ENCODE measurements at places on chromosomes 7 and 10. TPM values are rescaled to one million over a fixed set of nuclear protein-coding genes. Genes with fewer than 3 reads are reported as not detected.

DNA sequence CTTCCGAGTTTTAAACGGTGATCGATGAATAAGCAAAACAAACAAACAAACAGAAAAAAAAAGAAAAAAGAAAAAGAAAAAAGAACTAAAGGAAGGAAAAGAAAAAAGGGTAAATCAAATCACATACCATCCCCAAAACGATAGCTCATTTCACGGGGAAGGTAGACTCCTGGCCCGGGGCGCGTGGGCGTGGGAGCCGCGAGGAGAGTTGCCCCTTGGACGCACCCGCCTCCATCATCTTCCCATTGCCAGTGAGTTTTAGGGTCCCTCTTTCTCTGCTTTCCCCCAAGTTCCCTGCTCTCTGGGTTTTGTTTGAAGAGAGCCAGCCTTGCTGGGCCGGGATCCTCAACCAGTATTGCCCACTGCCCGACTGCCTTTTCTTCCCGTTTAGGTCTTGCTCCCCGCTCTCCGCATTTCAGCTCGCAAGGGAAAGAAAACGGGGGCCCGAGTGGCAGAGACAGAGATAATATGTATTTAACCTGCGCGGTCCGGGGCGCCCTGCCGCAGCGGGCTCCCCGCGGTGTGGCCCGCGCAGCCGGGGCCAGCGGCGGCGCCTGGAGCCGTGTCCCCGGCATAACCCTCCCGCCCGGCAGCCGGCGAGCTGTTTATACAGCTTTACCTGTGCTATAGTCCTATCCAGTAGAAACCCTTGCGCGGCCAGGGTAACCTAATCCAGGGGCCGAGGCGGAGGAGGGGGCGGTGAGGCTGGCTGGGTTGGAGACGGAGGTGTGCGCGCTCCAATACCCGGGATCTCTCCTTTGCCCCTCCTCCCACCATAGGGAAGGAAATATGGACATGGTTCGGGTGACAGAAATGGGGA, 5.2 kb upstream of the GATA3 start:
- no peak for DNase-seq

DNA sequence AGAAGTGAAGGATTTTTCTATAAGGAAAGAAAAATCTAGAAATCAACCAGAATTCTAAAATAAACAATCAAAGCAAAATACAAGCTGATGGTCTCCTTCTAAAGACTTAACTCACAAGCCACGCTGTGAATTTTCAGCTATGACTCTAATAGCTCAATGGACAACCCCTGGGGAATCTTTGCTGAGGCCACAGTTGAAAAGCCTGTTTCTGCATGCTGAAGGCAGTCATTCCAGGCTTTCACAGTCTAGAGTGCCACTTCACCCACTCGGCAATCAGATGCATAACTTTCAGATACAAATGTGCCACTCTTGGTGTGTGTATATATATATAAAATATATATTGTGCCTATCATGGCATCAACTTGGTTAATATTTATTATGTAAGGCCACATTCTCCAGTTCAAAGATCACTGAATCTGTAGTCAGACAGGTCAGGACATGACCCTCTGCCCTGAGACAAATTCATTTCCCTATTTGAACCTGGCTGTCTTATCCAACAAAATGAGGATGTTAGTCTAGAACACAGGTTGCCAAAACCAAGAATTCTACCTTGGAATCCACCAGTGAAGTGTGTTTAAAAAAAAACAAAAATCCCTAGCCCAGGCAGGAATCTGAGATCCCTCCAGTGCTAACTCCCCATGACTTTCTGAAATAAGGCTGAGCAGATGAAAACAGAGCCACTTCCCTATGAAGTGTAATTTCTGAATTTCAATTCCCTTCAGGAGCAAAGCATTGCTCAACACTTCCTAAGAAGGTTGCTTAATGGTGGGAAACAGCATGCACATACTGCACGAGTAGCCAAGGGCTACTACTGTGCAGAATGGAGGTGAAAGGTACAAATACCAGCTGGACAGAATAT, 9.9 kb downstream of the LIPA start:
- DNase-seq = no peak

DNA sequence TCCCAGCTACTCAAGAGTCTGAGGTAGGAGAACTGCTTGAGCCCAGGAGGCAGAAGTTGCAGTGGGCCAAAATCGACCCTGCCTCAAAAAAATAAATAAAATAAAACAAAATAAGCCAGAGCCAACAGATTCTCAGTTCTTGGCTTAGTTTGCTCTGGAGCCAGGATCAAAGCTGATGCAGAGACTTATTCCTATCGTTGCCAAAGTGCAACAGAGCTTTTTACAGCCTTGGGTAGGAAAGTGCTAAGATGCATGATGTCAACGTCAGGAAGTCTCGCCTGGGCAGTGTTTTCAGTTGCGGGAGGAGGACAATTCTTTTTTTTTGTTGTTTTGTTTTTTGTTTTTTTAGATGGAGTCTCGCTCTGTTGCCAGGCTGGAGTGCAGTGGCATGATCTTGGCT, 43.8 kb upstream of the CYTH3 start:
- DNase-seq = no peak

DNA sequence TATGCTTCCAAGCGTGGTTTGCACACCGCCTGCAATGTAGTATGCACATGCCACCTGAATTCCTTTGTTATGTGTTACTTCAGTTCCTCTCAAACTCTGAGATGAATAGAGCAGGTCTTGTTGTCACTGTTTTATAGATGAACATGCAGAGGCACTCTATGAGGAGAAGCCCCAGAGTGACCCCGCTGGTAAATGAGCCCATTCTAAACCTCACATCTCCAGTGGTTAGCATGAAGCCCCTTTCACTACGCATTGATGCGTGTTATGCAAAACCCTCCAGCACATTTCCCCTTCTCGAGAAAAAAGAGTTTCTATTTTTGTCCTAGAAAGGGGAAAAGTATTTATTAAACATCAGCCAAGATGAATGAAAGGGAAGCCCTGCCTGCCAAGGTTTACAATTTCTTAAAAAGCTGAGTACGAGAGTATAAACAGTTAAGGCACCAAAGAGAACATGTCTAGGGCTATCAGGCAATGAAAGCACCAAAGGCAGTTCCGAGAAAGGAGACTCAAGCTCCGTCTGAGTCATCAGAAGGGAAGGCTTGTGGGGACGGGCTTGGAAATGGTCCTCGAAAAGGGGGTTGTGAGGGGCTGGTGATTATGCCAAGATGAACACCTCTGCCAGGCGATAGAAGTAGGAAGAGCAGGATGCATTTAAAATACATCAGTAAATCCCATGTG, 58.7 kb upstream of the PFKP start:
- DNase-seq = no peak

- DNase-seq = no peak
These were observed 198.9 kb downstream of the WDR37 start for GRCh38 chr10:1255118-1255517.

The EPO gene
- total RNA-seq = 0.88 TPM

- peak; percentile 38 for DNase-seq
These were observed 276.9 kb upstream of the KLF14 start for GRCh38 chr7:131010717-131011431.

The ASZ1 gene
- total RNA-seq = not detected

The VIPR2 gene
- not detected for total RNA-seq

The LIPJ gene
- not detected for total RNA-seq

The LAMB4 gene
- not detected for total RNA-seq

- peak; percentile 17 for DNase-seq
These were observed 6.9 kb upstream of the GSTO2 start for GRCh38 chr10:104262055-104262454.

GRCh38 chr10:121669028-121669374, 70.8 kb upstream of the FGFR2 start:
- DNase-seq = peak; percentile 23

The PRTFDC1 gene
- total RNA-seq = 0.29 TPM

Data from myocyte (in vitro differentiated cells).